AG09319 (cell line): ENCODE measurements at places on chromosomes 3 and 15.

DNA sequence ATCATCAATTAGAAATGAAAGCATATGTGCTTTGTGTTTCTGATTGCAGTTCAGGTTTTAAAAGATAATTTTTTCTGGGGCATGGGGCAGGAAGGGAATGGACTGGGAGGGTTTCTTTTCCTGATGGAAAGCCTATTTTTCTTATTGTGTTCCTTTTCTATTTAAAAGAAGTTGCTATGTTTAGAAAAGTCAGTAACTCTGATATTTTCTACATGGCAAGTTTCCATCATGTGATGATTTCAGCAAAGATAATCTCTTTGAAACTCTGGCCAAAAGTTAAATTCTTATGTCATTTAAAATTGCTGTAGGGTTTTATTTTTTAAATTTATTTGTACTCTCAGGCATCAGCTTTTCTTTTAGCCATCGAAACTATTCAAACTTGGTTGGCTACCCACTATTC lies 601.2 kb downstream of the FOXP1 start:
- no peak for DNase-seq

- DNase-seq = no peak
Observed at GRCh38 chr3:192409201-192409837, 318.0 kb downstream of the FGF12 start.

GRCh38 chr3:57164217-57164656 lies 916 bp downstream of the IL17RD start:
- DNase-seq = no peak

DNA sequence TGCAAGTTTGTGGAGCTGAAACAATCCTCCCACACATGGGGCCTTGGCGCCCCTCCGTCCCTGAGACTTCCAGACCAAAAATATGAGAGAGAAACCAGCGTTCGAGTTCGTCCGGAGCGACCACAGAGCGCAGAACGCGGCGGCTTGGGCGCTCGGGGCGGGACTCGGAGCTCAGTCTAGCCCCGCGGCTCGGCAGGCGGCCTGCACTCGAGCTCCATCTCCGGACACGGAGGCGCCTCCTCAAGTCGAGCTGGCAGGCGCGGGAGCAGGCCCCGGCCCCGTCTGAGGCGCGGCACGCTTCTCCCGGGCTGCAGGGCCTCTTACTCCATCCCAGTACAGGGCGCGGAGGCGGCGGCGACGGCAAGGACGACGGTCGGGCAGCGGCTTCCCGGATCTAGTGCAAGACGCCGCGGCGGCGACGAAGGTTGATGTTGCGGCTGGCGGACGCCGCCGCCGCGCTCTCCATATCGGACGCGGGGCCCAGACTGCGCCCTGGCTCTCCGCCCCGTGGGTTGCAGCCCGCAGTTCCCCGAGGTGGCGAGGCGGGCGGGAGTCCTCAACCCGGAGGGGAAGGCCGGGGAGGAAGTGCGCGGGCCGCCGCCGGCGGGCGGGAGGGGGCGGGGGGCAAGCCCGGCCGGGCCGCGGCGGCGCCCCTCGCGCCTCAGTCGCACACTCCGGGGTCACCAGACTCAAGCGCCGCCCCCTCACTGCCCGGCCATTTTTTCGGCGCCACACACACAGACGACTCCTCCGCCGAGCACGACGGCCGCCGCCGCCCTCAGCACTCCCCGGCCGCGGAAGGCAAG lies 674 bp downstream of the MSL2 start:
- DNase-seq = no peak
